Stimulated activated CD4-positive, alpha-beta T cell treated with anti-CD3 and anti-CD28 coated beads, TNF-alpha, amount 100 ng/mL, for 4 hours (primary cell): ENCODE measurements at places on chromosomes 5 and 9.

DNA sequence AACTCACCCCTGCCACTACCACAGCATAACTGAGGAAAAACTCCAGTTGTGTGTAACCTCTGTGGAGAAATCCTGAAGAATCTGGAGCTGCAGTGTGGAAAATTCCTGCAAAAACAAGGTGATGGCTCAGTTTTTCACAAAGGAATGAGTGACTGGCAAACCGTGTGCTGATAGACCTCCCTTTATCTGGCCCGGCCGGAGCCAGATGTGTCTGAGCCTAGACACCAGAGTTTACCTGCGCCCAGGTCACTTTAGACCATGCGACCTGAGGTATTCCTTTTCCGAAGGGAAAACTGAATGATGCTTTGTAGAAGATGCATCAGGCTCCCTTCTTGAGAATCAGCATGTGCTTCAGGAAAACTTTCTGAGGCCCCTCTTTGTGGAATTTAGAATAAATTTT, 16.2 kb downstream of the SLC25A48 start:
- no peak for DNase-seq

DNA sequence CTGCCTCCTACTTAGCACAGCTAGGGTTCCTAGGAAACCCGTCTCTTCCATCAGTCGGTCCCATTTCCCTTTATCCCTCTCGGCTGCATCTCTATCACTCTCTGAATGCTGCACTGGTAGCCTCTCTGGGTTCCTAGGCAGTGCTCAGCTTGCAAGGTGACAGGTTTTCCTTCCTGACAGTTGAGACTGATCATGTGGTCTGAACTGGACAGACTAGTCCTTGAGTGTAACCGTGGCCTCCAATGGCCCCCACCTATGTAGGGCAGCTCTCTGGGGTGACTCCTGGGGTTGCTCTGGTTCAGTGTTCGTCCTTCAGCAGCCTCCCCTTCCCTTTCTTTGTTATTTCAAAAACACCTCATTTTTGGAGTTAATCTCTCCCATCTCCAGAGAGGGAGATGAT, 3.8 kb downstream of the TMEM8B start:
- DNase-seq = no peak

DNA sequence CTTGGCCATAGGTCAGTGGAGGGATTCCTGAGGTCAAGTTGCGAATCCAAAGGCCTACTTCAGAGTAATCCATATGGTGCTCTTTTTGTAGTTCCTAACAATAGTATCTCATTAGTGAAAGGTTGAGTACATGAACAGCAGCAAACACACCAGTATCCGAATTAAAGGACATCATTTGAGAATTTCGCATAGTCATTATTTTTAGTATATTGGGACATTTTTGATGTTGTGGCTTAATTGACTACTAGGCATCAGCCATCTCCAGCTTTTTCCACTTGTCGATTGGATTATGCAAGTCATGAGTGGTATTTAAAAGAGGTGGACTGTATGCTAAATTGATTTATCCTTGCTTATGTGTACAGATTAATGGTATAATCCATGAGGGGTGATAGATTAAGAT, 23.7 kb downstream of the MAP3K1 start:
- DNase-seq = no peak

GRCh38 chr5:61625681-61626621, 293.9 kb downstream of the ZSWIM6 start:
- DNase-seq = no peak

DNA sequence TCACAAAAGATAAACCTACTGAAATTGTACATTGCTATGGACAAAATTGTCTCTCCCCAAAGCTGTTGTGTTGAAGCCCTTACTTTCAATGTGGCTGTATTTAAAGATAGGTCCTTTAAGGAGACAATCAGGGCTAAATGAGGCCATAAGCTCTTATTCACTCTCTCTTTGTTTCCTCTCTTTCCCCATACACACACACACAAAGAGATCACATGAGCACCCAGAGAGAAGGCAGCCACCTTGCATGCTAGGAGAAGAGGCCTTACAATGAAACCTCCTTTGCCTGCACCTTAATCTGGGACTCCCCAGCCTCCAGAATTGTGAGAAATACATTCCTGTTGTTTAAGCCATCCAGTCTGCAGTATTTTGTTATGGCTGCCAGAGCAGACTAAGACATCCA, 1295.6 kb upstream of the CDH6 start:
- no peak for DNase-seq

GRCh38 chr5:104172976-104173375, 610.4 kb upstream of the NUDT12 start:
- no peak for DNase-seq

DNA sequence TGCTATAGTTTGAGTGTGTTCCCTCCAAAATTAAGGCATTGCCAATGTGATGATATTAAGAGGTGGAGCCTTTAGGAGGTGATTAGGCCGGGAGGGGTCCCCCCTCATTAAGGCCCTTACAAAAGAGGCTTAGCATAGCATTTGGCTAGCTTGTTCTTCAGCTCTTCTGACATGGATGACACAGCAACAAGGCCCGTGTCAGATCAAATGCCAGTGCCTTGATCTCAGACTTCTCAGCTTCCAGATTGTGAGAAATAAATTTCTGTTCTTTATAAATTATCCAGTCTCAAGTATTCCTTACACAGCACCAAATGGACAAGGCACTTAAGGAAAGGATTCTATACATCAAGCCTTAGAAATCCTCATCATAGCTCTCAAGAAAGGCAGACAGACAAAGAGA, 31.8 kb downstream of the SLC38A9 start:
- DNase-seq = no peak

DNA sequence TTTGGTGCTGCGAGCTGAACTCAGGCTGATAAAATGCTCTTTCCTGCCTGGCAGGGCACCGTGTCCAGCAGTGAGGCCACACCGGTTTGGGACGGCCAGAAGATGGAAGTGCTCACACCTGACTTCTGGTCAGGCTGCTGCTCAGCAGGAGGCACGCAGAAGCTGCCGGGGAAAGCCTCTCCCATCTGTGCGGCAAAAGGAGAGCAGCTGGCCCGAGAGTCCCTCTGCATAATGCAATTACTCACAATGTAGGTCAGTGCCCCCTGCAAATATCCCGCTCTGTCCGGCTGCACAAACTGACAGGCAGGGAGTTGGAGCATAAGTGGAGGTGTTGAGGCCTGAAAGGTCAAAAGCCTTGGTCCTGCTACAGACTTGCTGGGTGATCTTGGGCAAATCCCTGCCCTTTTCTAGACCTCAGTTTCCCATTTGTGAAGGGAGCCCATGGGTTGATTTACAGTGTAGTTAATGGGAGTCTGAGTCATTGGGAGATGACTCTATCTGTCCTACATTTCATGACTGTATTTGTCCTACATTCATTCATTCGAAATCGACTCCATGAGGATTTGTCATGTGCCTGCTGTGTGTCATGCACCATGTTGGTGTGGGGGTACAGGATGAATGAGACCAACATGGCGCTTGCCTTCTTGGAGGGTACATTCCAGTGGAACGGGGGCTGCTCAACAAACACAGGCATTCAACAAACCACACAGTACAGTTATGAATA, 61.8 kb upstream of the TBC1D2 start:
- DNase-seq = no peak

GRCh38 chr5:37847978-37848425, 8.2 kb upstream of the GDNF start:
- DNase-seq = no peak

- no peak for DNase-seq
Observed at GRCh38 chr9:37936965-37937364, 33.0 kb upstream of the SLC25A51 start.

- no peak for DNase-seq
Observed at GRCh38 chr5:157387683-157388093, 72.3 kb upstream of the NIPAL4 start.

- no peak for DNase-seq
Observed at GRCh38 chr9:95313010-95313498, 4.5 kb downstream of the FANCC start.

- no peak for DNase-seq
Observed at GRCh38 chr5:132309679-132310078, 15.5 kb downstream of the SLC22A4 start.

DNA sequence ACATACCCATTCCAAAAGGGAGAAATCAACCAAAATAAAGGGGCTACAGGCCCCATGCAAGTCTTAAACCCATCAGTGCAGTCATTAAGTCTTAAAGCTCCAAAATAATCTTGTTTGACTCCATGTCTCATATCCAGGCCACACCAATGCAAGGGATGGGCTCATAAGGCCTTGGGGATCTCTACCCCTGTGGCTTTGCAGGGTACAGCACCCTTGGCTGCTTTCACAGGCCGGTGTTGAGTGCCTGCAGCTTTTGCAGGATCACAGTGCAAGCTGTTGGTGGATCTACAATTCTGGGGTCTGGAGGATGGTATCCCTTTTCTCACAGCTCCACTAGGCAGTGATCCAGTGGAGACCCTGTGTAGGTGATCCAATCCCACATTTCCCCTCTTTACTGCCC, 5.0 kb upstream of the SPINK14 start:
- no peak for DNase-seq

GRCh38 chr5:101390151-101390908, 487.2 kb upstream of the ST8SIA4 start:
- DNase-seq = no peak

DNA sequence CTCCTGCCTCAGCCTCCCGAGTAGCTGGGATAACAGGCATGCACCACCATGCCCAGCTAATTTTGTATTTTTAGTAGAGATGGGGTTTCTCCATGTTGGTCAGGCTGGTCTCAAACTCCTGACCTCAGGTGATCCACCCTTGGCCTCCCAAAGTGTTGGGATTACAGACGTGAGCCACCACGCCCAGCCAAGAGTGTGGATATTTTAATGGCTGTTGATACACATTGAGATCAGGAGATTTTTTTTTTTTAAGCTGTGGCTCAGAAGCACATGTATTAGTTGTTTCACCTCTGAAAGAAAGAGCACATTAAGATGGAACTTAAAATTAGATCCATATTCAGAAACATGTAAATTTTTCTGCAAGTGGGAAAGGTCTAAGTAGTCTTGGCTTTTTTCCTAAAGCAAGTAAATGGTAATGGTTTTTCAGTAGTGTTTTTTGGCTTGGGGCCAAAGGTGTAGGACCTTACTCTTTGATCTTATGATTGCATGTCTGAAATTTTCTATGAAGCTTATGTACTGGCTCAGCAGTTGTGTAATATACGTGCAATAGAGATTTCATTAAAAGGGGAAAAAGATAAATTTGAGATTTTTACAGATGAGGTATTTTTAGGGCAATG, 9.9 kb downstream of the RBM27 start:
- no peak for DNase-seq

- DNase-seq = no peak
Observed at GRCh38 chr5:132325691-132326090, 31.5 kb downstream of the SLC22A4 start.

DNA sequence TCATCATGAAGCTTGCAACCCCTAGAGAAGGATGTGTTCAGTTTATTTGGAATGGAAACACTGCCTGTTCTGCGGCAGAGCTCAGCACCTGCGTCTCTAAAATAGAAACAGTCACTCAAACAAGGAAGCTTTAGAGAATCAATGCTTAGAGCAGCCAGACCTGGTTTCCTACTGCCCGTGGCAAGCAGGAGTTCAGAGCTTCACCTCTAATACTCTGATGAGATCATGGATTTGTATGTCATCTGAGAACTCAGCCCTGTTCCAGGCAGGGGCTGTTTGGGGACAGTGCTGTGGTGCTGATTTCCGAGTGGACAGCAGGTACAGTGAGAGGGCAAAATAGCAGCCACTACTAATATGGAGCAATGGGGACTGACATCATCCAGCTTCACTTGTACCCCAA, 236.0 kb upstream of the IRX1 start:
- no peak for DNase-seq

DNA sequence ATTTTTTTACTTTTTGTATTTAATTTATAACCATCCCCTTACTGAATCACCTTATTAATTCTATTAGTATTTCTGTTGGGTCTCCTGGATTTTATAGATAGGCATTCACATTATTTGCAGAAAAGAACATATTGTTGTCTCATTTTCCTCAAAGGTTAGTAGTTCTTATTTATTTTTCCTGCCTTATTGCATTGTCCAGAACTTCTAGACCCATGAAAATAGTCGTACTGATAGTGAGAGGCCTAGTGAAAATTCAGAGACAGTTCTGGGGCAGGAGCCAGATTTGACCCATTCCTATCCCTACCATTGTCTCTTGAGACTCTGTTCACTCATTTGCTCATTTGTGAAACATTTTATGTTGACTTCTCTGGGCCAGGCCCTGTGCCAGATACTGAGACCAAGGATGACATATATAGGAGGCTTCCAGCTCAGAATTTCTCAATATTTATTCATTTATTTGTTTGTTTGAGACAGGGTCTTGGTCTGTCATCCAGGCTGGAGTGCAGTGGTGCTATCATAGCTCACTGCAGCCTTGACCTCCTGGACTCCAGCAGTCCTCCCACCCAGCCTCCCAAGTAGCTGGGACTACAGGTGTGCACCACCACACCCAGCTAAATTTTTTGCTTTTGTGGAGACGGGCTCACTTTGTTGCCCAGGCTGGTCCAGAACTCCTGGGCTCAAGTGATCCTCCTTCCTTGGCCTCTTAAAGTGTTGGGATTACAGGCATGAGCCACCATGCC, 34.7 kb downstream of the COL27A1 start:
- DNase-seq = no peak

GRCh38 chr5:182126-182525, 9.2 kb upstream of the LRRC14B start:
- no peak for DNase-seq

DNA sequence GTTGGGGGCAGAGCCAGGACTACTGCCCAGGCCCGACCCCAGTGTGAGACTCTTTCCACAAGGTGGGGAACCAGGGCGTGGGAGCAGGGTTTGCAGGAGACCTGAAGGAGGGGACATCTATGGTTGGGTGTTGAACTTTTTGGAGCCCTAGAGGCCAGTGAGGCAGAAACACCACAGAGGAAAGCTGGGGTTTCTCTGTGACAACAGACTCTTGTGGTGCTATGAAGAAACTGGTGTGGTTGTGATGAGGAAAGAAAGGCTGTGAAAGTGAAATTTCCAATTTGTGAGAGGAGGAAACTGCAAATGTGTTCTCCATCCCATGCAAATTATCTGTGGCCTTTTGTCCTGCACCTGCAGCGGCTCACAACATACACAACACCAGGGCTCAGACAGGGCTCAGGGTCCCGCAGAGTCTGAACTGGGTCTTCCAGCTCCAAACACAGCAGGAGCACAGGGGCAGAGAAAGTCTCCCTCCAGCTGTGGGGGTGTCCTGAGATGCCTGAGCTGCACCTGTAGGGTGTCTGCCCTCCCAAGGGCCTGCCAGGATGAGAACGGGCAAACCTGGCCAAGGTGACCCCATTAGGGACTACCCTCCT, 51.4 kb upstream of the GRHPR start:
- DNase-seq = no peak

- no peak for DNase-seq
Observed at GRCh38 chr9:114235033-114235661, 79.8 kb downstream of the COL27A1 start.

GRCh38 chr9:93827545-93828330, 127.4 kb downstream of the BARX1 start:
- no peak for DNase-seq

GRCh38 chr5:84589926-84590325, 205.2 kb upstream of the EDIL3 start:
- no peak for DNase-seq

GRCh38 chr5:134577022-134577795, 51.7 kb downstream of the JADE2 start:
- DNase-seq = no peak

GRCh38 chr9:25861421-25861820, 183.2 kb upstream of the TUSC1 start:
- no peak for DNase-seq

- no peak for DNase-seq
Observed at GRCh38 chr9:103037508-103038477, 42.7 kb downstream of the CYLC2 start.
